Stimulated activated CD4-positive, alpha-beta T cell treated with anti-CD3 and anti-CD28 coated beads, Interleukin-15, amount 100 ng/mL, for 1 hour (primary cell): ENCODE measurements at places on chromosomes 4 and X.

DNA sequence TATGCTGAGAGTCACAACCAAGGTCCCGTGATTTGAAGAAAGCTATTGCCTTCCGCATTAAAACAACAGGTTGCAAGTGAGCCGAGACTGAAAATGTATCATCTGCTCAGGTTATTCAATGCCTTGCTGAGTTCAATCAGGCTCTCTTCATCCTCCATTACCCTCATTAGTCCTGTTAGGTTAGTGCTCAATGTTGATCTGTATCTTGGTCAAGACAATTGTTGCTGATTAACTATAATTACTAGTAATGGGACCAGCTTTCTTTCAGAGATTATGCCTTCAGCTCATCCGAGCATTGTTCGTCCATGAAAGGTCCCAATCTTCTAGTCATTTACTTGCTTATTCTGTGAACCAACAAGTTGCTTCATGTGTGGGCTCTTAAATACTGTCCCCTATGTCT, 534.6 kb upstream of the FAM241A start:
- no peak for DNase-seq

GRCh38 chr4:102007959-102008425, 217.5 kb downstream of the BANK1 start:
- no peak for DNase-seq

DNA sequence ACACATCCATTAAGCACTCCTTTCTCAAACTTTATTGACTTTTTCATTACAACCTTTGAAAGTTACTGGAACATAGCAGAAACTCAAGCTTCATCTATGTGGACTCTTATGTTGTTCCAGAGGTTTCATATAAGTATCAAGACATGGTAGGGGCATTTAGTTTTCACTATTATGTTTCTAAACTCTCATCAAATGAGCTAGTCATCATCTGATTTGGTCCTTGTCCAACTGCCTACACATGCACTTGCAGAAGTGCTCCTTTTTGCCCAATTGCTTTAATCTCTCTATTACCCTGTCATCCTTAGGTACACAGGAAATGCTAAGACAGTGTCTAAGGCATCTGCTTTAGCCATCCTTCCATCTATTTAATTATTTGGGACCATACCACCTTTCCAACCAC, 42.2 kb upstream of the EPGN start:
- DNase-seq: no peak

GRCh38 chrX:97529536-97530200, 646.0 kb downstream of the RPA4 start:
- no peak for DNase-seq

- no peak for DNase-seq
Observed at GRCh38 chr4:60249784-60250183, 950.3 kb upstream of the ADGRL3 start.
